ENCODE measurements at places on chromosomes 2 and 18.
A peak's percentile ranks its signal among the peaks of the same experiment; 100 is the strongest.

GRCh38 chr2:236117861-236118269, 50.3 kb downstream of the GBX2 start:
- DNase-seq, result no peak

- DNase-seq, result no peak
Observed at GRCh38 chr2:106579750-106580197, 92.6 kb downstream of the CD8B2 start.

DNA sequence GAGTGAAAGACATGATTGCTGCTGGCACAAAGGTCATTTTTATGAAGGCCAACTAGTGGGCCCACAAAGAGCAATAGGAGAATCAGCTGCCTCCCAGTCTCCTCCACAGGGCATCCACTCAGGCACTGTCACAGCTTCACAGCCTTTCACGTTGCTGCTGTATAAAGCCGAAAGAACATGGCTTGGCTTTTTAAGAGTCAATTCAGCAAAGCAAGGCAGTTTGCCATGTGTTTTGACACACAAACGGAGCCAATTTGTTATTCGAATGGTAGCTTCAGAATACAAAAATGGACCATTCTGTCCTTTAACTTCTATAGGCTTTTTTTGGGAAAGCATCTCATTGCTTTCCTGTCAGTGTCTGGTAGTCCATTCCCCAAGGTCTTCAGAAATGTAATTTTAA, 283.4 kb upstream of the PARD3B start:
- no peak for DNase-seq

GRCh38 chr2:199911877-199912161, 726 bp downstream of the C2orf69 start:
- no peak for DNase-seq

- peak; percentile 43 for DNase-seq
Observed at GRCh38 chr18:11851806-11852337, 659 bp downstream of the CHMP1B start.

DNA sequence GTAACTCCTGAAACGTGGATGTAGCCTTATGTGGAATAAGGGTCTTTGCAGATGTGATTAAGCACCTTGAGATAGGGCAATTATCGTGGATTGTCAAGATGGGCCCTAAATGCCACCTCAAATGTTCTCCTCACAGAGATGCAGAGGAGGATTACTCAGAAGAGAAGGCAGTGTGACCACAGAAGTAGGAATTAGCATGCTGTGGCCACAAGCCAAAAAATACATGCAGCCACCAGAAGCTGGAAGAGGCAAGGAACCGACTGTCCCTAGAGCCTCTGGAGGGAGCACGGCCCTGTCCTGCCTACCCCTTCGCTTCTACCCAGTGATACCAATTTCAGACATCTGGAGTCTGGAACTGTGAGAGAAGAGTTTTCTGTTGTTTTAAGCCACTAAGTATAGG, 47.3 kb upstream of the MGAT5 start:
- no peak for DNase-seq

- no peak for DNase-seq
Observed at GRCh38 chr2:195559431-195559914, 97.6 kb upstream of the SLC39A10 start.

- DNase-seq, result no peak
Observed at GRCh38 chr2:26532301-26533250, 54.7 kb upstream of the OTOF start.

DNA sequence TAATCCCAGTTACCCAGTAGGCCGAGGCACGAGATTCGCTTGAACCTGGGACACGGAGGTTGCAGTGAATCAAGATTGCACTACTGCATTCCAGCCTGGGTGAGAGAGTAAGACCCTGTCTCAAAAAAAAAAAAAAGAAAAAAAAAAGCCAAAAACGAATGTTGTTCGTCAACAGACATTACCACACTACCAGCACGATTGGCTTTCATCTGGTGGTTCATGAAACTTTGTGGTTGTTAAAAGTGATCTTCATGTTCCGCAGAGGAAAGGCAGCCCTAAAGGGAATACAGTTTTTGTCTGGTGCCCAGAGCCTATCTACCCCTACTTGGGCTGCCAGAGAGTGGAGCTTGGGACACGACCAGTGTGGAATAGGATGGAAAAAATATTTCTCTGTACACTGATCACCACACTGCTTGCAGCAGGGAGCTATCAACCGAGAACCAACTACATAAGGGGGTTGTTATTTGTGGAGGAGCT, 13.6 kb upstream of the CXCR4 start:
- no peak for DNase-seq

GRCh38 chr2:18496516-18496915, 63.9 kb downstream of the RDH14 start:
- DNase-seq, result no peak

DNA sequence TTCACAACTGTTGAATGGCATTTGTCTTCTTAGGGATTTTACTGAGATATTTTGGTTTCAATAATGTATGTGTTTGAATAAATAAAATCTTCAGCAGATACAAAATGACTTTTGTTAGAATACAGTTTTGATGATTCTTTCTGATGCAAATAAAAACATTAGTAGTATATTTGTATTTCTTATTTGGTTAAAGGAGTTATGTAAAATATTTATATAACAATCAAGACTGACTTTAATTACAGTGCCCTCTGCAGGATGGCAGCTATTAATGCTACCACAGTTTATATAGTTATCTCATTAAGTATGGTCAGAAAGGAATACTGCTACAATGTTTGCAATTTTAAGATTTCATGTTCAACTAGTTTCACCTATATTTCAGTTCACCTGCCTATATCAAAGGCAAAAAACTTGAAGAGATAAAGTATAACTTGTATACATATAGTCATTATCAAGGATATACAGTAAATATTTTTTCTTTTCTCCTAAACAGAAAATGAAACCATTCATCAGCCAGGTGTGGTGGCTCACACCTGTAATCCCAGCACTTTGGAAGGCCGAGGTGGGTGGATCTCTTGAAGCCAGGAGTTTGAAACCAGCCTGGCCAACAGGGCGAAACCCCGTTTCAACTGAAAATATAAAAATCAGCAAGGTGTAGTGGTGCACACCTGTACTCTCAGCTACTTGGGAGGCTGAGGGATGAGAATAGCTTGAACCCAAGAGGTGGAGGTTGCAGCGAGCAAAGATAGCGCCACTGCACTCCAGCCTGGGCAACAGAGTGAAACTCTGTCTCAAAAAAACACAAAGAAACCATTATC, 19.8 kb downstream of the ARL5A start:
- DNase-seq, result peak; percentile 46

GRCh38 chr18:75124551-75124950, 84.4 kb downstream of the PTGR3 start:
- no peak for DNase-seq

- no peak for DNase-seq
Observed at GRCh38 chr2:26059542-26059941, 25.7 kb downstream of the RAB10 start.

DNA sequence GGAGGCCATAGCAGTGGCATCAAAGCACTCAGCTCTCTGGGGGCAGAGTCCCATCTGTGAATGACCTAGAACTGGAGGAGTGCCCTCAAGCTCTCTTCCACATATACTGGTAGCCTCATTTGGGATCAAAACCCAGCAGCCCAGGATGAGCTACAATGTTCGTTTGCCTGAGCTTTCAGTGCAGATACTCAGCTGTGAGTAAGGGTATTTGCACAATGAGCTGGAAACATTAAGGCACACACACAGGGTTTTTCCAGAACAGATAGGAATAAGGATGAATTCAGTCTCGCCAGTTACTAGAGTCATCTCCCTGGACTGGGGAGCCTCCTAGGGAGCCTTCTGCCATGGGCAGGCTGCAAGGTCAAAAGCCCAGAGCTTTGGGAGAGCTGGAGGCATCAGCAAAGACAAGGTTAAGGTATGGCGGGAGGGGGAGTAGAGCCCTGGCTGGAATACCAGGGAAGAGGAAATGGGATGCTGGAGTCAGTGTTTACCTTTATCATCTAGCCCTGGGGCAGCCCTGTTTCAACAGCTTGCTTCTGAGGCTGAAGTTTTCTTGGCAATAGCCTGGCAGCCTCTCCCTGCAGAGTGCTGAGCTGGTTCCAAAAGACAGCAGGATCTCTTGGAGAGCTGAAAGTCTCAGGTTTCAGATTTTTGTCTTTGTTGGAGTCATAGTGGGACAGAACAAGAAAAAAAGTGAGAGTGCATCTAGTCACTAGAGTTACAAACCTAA, 187.7 kb downstream of the LOXHD1 start:
- no peak for DNase-seq

GRCh38 chr2:96150007-96150640, 4.9 kb upstream of the DUSP2 start:
- DNase-seq, result no peak

- no peak for DNase-seq
Observed at GRCh38 chr2:162370931-162371330, 27.0 kb downstream of the GCA start.

- no peak for DNase-seq
Observed at GRCh38 chr2:33014268-33014667, 67.5 kb downstream of the LTBP1 start.

DNA sequence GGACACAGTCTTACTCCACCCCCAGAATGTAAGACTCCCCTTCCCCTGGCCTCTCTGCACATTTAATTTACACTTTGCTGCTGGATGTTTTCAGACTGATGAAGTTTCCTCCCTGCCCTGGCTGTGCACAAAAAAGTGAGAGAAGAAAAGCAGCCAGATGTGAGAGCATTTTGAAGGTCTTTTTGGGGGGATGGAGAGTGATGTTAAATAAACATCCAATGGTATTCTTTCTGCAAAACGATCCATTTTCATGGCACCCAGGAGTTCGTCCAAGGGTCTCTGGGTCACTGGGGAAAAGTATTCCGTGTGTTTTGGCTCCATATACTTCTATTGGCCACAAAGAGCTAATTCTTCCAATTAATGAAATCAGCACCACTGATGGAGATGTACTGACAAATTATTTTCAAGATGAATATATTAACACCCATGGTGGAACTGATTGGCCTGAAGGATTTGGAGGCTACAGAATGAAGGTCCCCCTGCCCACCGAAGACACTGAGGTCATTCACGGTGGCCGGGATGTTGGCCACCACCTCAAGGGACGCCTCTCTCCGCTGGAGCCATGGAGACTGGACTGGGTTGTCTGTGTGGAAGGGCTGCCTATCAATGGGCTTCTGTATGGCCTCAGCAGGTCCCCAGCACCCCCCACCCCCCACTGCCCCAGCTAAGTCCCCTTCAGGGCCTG, 107.6 kb upstream of the PKDCC start:
- DNase-seq, result no peak

DNA sequence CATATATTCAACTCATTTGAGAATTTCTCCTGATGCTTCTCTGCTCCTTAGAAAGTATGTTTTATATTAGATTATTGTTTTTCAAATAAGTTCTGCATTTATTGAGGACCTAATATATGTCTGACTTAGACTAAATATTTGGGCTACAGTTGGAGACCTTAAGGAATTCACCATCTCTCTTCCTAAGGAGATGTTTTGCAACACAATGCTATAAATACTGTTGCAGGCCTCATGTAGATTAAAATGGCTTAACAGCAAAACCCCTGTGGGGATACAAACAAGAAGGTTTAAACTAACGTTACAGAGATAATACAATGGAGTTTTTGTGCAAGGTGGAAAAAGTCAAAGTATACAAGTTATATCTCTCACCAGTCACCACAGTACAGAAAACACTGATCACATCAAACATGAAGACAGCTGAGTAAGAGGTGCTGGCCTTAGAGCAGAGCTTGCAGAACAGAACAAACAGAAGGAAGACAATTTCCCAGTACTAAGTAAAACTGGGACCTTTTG, 20.1 kb upstream of the BMPR2 start:
- no peak for DNase-seq

DNA sequence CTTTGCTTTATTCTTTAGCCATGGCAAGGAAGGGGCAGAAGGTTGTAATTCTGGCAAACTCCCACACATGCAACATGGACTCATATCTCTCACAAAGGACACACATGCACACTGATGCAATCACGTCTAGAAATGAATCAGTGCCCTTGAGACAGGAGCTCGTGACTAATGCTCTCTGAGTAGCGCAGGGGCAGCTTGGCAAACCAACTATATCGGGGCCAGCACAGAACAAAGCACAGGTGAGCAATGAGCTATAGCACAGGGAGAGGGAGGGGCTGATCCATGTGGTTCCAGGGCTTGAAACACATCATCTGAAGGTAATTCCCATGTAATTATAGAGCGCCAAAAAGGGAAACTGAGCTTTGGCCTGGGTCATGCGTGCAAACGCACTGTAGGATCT, 165.2 kb upstream of the KLF7 start:
- DNase-seq, result peak; percentile 94

DNA sequence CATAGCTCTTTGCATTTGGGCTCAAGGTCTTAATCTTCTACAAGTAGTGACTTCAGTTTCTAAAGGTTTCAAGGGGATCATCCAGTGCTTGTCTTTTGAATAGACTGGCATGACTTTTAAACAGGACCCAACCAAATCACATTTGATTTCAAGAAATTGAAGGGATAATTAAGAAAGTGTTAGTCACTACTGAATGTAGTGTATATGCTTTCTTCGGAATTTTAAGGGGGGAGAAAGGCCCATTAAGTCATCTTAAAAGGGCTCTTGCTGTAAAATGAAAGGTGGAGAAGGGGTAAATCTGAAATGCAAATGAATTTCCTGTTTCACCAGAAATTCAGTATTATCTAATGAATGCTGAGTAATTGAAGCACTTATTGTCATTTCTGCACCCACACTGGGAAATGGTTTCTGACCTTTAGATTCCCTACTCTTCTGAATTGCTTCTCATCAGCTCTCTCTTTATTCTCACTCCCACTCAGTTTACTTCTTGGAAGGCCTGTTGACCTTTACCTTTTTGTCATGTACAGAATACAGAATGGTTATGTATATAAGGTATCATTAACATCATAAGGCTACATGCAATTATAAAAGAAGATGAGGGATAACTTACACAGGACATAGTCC, 241.4 kb downstream of the SLC8A1 start:
- no peak for DNase-seq

DNA sequence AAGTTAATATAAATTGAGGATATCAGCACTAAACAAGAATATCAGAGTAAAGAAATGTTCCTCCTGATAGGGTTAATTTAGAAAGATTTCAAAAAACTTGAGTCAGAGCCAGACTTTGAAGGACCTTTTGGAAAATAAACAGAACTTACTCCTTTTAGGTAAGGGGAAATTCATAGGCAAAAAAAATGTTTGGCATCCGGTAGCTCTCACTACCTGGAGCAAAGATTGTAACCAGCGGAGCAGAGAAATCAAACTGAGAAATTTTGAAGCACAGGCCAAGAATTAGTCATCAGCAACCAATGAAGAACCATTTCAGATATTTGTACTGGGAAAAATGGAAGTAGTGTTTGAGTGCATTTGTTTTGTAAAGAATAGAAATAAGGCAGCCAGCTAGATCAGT, 113.0 kb downstream of the ICA1L start:
- DNase-seq, result no peak

DNA sequence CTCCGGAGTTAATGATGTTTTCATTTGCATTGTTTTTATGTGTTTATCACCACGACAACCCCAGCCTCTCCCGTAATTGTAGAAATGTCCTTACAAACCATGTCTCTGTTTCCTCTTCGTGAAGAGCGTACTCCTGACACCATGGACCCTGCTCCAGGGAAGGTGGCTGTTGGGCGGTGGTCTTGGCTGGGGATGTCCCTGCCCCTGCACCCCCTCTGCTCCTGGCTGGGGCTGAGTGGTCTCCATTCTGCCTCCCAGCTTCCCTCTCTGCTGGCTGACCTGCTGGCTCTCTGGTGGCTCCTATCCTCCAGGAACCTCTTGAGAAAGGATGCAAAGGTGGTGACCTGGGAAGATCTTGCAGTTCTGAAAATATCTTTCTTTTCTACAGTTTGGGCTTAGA, 81.1 kb downstream of the ASB1 start:
- no peak for DNase-seq

- no peak for DNase-seq
Observed at GRCh38 chr2:195579776-195580555, 77.1 kb upstream of the SLC39A10 start.

GRCh38 chr2:47309952-47310800, 92.8 kb upstream of the MSH2 start:
- DNase-seq, result no peak
